Right lung (tissue), 10 donors: ENCODE measurements at places on chromosomes 16 and 17. TPM values are rescaled to one million over a fixed set of nuclear protein-coding genes. Genes with fewer than 3 reads are reported as not detected.

Gene PIK3R6
- 2.1 TPM for polyA plus RNA-seq

Gene KRTAP2-2
- polyA plus RNA-seq, result not detected

Gene SNAI3
- 2.4 TPM for polyA plus RNA-seq

Gene HSD17B1
- polyA plus RNA-seq, result 5.8 TPM

Gene OMG
- polyA plus RNA-seq, result 3.7 TPM

Gene AIPL1
- not detected for polyA plus RNA-seq

Gene HLF
- polyA plus RNA-seq, result 4.4 TPM
